Sciatic nerve (tissue), 2 donors: ENCODE measurements at places on chromosomes 5 and 9. TPM values are rescaled to one million over a fixed set of nuclear protein-coding genes. Genes with fewer than 3 reads are reported as not detected.
A peak's percentile ranks its signal among the peaks of the same experiment; 100 is the strongest.

ANKS6 gene
- 16.5 TPM for total RNA-seq

C5 gene
- total RNA-seq: 14.8 TPM

- DNase-seq: no peak
Observed at GRCh38 chr9:109224751-109225150, 57.7 kb upstream of the FRRS1L start.

HTR1A gene
- not detected for total RNA-seq

DNA sequence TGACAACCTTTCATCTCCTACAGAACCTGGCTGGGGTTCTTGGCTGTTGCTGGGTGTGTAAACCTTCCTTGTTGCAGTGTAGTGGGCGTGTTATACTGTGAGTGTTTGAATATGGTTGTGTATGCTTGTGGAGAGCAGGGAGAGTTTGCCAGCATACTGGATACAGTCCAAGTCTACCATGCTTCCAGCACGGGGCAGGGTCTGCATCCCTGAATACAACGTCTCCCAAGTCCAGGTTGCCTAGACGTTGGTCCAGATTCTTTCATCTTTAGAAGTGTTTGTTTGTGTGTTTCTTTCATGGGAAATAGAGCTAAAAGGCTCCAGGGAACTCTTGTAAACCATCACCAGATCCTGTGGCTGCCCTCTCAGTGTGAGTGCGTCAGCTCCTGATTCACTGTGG, 46.4 kb downstream of the SYK start:
- DNase-seq: no peak

DNA sequence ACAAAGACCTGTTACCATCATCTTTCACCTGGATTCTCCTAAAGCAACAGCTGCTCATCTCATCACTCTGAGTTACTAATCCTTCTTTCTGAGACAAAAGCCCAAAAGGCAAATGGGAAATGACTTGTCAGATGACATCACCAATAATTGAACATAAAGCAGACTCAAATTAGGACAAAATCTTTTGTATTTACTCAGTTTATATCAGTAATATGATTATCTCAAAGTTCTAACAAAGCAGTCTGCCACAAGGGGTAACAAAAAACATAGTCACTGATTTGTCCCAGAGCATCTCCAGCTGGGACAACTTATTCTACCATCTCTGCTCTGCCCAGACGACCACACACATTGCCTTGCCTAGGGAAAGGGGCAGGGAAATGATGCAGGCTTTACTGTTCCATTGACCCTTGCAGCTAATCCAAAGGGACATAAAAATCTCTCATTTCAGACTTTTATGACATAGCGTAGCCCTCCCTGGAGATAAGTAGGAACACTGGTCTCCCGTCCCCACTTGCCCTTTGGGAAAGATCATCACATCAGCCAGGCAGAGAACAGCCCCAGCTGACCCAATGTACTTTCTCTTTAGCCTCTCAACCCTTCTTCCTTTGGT, 249.5 kb upstream of the PTGER4 start:
- no peak for DNase-seq

- DNase-seq: no peak
Observed at GRCh38 chr5:78293851-78294247, 649 bp downstream of the AP3B1 start.

WDR31 gene
- 4.6 TPM for total RNA-seq

MRPL36 gene
- 28.4 TPM for total RNA-seq

DNA sequence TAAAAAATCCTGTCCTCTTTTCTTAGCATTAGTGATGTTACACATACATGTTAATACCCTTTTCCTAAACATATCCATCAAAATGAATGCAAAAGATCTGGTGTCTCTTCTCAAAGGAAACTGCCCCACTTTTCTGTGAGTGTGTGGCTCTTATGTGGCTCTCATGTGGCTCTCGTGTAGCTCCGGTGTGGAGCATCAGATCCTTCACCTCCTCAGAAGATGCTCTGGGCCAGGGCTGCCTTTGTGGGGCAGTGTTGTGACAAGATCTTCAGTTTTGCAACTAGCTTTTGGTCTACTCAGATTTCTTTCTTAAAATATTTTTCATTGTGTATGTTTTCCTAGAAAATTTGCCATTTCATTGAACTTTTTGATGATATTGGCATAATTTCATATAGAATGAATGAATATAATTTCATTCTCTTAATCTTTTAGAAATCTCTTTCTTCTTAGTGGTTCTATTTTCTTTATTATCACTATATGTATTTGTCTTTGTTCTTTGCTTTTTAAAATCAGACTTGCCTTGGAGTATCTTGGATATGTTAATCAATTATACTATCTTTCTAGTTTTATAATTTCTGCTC, 19.4 kb downstream of the GARNL3 start:
- DNase-seq: peak; percentile 67

SPATA31A1 gene
- not detected for total RNA-seq
